ENCODE measurements at places on chromosomes 1 and 21.

- no peak for DNase-seq
Measured at GRCh38 chr1:117826119-117826518, 103.3 kb downstream of the GDAP2 start.

- no peak for DNase-seq
Measured at GRCh38 chr1:1780598-1781525, 2.6 kb upstream of the NADK start.

GRCh38 chr1:164625004-164625617 lies 66.1 kb downstream of the PBX1 start:
- no peak for DNase-seq

DNA sequence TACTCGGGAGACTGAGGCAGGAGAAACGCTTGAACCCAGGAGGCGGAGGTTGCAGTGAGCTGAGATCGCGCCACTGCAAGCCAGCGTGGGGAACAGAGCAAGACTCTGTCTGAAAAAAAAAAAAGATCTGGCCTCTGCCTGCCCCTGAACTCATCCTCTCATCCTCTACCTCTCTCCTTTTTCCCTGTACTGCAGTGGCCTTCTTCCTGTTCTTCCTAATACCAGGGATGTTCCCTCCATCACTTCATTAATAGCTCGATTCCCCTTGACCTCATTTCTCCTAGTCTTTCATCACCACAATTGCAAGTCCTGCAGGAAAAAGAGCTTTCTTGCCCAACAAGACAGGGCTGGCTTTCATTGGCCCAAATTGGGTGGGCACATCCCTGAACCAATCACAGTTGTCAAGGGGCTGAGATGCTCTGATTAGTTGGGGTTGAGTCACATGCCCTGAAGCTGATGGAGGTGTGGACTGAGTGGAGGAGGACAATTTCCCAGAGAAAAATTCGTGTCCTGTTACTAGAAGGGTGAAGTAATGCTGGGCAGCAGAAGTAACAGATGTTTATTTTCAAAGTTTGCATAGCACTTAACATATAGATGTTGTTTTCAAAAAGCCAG lies 86.8 kb upstream of the PUM1 start:
- DNase-seq: no peak

GRCh38 chr1:70005386-70006034 lies 199.9 kb downstream of the LRRC40 start:
- no peak for DNase-seq

GRCh38 chr1:76857138-76857537 lies 10.1 kb upstream of the ST6GALNAC5 start:
- DNase-seq: no peak

DNA sequence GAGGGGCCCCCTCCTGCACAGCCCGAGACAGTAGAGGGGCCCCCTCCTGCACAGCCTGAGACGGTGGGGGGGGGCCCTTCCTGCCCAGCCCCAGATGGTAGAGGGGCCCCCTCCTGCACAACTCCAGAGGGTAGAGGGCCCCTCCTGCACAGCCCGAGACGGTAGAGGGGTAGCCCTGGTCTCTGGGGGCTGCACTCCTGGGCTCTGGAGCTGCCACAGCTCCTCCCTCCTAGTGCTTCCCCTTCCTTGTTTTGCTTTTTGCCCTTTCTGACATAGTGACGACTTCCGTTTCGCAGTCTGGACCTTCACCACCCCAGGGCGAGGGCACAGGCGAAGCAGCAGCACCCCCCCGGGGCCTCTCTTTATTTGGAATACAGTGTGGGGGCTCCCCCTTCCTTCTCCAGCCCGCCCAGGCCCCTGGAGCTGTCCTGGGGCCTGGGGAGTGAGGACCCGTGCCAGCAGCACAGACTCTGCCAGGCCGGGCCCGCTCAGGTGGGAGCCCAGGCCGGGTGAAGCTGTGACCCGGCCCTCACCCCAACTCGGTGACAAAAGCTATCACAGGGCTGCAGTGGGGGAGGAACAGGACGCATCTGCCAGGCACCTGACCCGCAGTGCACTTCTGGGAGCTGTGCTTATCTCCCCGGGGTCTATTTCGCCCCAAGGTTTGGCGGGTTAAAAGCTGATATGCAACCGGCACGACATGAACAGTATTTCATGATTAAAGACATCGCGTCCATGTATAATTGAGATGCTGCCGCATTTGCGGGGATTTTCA lies 1.1 kb upstream of the PRXL2B start:
- peak; percentile 57 for DNase-seq

DNA sequence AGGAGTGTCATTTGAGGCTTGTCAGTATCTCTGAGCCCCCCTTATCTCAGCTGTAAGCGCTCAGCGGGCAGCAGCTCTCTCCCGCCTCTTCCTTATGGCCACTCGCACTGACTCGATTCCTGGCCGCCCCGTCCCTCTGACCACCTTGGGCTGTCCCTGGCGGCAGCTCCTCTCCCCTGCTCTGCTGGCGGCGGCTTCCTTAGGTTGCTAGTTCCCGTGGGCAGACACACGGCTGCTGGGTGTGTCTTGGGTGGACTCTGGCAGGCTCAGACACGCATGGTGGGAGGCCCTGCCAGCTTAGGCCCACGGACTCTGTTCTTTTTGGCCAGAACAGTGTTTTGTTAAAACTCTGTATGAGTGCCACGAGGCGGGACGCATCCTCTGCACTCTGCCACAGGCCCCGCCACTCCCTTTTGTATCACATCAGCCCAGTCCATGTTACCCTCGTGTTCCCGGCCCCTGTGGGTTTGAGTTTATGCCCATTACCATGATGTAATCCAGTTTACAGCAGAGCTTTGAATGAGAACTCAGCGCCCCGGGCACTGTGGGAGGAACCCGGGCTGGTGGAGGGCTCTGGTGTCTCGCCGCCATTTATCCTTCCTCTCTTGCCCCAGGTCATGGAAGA lies 45.9 kb downstream of the COQ8A start:
- no peak for DNase-seq

DNA sequence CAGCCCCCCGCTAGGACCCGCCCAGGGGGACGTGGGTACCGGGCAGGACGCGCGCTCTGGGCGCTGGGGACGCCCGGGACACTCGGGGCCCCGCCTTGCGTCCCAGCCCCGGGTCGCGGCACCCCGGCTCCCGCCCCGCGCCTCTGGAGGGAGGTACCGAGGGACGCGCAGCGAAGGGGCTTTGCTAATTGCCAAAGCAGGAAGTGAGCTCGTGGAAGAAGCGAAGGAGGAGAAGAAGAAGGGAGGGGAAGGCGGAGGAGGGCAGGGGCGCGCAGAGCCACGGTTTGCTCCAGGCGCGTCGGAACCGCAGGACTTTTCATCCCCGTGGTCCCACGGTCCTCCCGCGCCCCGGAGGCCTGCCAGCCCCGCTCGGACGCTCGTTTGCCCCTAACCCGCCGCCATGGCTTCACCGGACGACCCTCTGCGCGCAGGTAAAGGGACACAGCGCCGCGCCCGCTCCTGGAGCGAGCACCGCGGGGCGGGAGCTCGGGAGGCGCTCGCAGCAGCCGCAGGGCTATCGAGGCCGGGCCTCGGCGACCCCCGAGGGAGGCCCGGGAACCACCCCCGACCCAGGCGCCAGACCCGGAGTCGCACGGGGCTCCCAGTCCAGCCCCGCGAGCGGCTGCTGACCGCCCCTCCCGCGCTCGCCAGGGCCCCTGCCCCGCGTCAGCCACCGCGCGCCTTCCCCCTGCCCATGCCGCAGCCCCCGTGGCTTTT lies 1.3 kb downstream of the EDARADD start:
- no peak for DNase-seq

DNA sequence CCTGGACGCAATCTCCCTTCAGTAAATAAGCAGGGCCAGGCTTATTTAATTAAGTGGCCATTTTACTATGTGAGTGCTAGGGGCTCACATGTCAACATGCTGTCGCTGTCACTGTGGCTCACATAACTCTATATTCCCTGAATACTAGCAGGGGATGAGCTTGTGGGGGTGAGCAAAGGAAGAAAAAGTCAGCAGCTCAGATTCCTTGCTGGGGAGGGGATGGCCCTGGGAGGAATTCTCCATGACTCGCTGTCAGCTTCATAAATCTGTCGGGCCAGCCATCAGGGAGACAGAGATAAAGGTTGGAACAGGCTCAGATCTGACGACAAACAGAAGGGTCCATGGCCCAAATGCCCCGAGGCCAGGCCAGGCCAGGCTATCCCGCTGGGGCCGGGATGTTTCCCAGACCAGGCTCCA lies 26.0 kb upstream of the PLEKHG5 start:
- DNase-seq: no peak

GRCh38 chr1:24015221-24016210 lies 35.4 kb upstream of the SRSF10 start:
- no peak for DNase-seq

- DNase-seq: no peak
Measured at GRCh38 chr1:234698686-234699085, 88.7 kb upstream of the IRF2BP2 start.

DNA sequence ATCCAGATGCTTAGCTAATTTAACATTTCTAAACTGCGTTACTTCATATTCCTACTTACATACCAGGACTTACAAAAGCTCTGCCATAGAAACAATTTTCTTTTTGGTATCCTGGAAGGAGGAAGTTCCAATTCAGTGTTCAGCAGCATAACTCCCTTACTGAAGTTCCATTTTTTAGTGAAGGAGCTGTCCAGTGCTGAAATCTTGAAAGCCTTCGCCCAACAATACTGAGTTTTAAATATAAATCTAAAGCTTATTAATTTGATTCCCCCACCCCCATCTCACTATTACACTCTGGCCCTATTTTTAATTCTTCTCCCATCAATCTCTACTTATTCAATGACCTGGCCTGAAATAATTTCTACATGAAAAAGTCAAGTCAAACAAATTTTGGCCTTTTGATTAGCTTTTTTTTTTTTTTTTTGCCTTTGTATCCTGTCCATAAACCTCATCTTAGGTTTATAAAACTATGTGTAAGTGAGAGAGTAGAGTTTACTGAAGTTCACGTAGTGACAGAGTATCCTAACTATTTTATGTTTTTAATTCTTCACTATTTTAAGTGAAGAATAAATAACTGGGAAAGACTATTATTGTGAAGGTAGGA lies 323.0 kb upstream of the PLD5 start:
- no peak for DNase-seq

- DNase-seq: no peak
Measured at GRCh38 chr1:81157686-81158085, 643.0 kb upstream of the ADGRL2 start.

DNA sequence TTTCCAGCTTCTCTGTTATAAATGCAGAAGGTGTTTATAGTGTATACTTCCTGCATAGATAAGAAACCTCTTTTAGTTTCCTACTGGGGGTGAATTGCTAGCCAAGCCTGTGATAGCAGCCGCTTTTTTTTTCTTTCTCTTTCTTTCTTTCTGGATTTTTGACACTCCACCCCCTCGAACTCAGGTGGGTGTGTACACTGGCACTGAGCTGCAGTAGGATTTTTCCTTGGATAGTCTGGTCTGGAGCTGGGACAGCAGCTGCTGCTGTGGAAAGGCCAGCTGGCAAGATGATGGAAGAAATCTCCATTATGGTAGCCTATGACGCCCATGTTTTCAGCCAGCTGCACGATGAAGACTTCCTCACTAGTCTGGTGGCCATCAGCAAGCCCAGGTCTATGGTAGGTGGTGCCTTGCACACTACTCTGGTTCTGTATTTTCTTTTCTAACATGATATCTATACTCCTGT lies 122.5 kb upstream of the CACYBP start:
- DNase-seq: peak; percentile 29

DNA sequence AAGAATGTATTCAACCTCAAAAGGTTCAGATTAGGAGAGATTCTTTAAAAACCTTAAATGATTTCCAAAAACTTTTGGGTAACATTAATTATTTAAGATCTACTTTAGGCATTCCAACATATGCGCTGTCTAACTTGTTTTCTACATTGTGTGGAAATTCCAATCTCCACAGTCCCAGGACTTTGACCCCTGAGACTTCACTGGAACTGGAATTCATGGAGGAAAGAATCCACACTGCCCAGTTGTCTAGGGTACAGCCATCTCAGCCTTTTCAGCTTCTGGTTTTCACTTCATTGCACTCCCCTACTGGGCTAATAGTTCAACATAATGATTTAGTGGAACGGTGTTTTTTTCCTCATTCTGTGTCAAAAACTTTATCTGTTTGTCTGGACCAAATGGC lies 161.5 kb downstream of the IER5 start:
- DNase-seq: no peak

- no peak for DNase-seq
Measured at GRCh38 chr1:166159656-166160055, 7.1 kb downstream of the FAM78B start.

DNA sequence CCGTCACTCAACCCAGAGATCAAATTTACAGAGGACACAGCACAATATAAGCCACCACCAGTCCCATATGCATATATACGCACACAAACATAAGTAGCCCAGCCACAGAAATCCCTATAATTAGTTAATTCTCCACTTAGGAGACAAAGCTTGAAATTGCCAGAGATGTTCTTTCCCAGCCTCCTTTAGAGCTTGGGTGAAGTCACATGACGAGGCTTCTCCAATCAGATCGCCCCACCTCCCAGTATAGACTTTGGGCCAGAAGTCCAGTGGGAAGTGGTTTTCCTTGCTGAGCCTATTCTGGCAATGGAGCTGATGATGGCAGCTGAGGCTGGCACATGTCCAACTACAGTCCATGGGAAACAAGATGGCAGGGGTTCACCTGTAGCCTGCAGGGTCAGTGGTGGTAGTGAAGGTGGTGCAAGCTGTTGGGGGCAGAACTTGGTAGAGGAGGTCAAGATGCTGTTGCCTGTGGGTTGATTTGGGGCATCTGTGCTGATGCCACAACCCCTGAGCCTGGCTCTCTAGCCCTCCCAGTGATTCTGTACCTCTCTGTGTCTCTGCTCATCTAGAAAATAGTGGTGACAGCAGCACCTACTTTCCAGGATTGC lies 535.9 kb downstream of the MATN1 start:
- no peak for DNase-seq

DNA sequence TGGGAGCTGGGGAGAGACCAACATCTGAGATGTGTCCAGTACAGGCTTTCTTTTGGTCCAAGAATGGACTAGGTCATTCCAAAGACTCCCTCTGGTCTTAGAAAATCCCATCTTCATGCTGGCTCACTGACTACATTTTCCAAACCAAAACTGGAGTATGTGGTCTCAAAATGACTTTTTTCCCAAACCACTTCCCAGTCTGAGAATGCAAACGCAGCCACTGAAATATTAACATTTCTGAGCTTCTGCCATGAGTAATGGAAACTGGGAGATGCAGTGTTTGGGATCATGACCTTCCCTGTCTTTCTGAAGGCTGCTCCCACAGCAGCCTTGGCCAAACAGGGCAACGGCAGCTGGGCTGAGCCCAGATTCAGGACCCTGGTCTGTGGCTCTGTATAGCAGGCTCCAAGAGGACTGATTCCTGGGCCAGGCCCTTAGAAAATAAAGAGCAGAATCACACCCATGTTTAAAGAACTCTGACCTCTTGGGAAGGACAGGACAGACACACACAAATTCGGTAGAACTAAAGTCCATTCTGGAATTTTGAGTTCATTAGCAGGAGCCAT lies 62.1 kb upstream of the CNTN2 start:
- DNase-seq: no peak

DNA sequence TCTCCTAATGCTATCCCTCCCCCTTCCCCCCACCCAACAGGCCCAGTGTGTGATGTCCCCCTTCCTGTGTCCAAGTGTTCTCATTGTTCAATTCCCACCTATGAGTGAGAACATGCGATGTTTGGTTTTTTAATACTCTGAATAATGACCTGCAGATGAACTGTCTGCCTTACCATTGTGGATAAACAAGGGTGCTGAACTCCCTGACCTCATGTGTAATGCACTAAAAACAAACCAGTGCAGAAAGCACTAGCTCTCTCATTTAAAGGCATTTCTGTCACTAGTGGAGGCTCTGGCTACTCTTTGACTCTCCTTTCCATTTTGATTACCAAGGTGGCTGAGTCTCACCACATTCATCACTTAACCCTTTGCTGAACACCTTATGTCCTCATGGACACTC lies 23.1 kb upstream of the TRAF3IP3 start:
- DNase-seq: no peak
